ENCODE measurements at places on chromosomes 7 and 10.

- no peak for DNase-seq
Measured at GRCh38 chr10:86659161-86659691, 4.9 kb downstream of the OPN4 start.

- DNase-seq: no peak
Measured at GRCh38 chr10:43340619-43341018, 30.8 kb upstream of the FXYD4 start.

GRCh38 chr10:5449823-5450222 lies 37.5 kb downstream of the NET1 start:
- DNase-seq: no peak

DNA sequence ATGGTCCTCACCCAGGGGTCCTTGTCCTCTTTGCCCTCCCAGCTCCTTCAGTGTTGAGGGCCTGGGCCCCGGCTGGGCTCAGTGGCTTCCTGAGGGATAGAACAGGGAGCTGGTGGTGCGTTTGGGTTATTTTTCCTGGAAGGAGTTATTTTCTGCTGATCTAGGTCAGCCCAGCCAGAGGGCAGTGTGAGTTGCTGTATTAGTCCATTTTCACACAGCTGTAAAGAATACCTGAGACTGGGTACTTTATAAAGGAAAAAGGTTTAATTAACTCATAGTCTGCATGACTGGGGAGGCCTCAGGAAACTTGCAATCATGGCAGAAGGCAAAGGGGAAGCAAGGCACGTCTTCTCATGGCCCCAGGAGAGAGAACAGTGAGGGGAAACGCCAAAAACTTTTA lies 122.4 kb upstream of the PCBD1 start:
- DNase-seq: no peak

DNA sequence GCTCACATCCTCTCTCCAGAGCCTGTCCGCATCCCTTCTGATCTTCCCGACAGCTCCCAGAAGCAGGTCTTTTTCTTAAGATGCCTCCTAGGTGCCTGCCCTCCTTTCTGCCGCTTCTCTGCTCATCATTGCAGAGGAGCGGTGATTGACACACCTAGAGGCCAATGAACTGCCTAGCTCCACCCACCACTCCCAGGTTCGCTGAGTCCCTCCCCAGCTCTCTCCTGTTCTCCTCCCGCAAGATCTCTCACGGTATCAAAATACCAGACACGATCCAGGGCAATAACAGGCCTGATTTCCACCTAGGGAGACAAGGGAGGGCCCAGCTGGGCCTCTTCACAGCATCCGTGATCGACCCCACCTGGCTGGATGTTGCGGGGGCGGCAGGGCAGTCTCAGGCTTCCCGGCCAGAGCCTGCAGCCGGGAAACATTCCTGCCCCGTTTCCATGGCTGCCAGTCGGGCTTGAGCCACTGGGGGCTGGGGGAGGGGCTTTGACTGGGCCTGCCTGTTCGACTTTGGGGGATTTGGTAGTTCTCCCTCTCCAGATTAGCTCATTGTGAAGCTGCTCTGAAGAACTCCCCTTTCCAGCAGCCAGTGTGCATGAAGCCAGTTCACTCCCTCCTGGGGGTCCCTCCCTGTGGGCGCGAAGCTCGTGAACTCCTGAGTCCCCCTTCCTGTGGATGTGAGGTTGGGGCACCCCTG lies 373.5 kb downstream of the RPS24 start:
- DNase-seq: peak; percentile 76

- no peak for DNase-seq
Measured at GRCh38 chr7:14834456-14834855, 68.1 kb downstream of the DGKB start.

- no peak for DNase-seq
Measured at GRCh38 chr10:235915-236314, 100.7 kb downstream of the ZMYND11 start.

GRCh38 chr7:141456298-141456697 lies 94.9 kb upstream of the AGK start:
- DNase-seq: no peak

DNA sequence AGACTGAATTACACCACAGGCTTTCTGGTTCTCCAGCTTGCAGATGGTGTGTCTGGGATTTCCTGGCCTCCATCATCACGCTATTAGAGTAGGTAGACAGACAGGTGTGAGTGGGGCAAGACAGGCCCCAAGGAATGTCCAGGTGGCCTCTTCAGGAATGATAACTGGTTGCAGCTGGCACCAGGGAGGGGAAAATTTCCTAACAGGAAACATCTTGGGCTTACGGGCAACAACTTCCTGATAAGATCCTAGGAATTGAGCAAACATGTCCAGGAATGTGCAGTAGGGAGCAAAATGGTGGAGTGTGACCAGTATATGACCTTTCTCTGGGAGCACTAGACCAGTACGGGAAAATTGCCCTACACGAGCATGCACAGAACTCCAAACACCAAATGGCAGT lies 11.3 kb downstream of the XRCC2 start:
- no peak for DNase-seq

DNA sequence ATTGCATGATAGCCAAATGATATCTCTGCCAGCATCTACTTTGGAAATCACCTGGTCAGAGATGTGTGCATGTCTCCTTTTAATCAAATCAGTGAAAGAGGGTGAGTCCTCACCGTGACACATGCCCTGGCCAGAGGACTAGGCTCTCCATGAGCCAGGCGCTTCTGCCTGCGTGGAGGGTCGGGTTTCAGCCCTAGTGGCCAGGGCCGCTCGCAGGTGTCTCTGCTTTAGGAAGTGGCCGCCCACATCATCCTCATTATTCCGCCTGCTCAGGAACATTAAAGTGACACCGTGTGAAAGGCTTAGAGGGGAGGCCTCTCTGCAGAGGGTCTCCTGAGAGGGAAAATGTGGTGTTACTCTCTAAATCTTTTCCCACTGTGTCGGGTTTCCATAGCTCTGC lies 173.6 kb upstream of the PRKCQ start:
- no peak for DNase-seq

GRCh38 chr10:1301143-1301542 lies 245.0 kb downstream of the WDR37 start:
- no peak for DNase-seq

DNA sequence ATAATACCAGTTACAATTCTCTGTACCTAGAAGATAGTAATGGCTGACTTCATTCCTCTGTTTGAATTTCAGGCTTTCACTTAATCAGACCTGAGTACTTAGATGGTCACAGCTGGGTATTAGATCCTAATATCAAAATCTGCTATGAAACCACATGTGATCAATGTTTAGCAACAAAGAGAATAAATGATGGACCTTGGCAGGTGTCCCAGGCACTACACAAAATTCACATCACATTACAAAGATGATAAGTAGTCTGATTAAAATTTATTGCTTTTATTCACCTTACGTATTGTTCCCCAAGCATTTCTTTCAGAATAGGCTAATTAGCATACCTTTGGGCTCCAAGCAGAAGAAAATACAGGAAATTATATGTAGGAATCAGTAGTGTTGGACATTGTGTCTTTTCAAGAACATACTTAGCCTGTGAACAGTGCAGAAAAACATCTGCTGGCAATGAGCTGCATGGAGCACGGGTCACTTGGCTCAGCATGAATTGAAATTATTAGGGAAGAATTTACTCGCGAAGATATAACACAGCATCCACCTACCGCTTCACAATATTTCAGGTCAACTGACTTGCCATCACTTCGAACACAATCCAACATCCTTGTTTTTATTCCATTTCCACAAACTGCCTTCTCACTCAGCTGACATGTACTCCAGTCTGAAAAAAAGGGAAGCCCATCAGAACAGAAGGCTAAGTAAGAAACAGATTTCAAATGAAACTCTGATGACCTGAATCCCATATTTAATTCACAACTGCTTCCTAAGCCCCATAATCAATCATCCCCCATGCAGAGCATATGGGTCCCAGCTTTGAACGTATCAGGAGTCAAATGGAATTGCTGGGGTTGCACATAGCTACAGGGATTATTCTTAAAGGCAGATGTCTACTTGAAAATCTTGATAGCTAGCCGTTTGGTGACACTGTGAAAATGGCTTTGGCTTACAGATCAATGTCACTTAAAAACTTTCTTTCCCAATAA lies 421.0 kb downstream of the THSD7A start:
- DNase-seq: no peak

DNA sequence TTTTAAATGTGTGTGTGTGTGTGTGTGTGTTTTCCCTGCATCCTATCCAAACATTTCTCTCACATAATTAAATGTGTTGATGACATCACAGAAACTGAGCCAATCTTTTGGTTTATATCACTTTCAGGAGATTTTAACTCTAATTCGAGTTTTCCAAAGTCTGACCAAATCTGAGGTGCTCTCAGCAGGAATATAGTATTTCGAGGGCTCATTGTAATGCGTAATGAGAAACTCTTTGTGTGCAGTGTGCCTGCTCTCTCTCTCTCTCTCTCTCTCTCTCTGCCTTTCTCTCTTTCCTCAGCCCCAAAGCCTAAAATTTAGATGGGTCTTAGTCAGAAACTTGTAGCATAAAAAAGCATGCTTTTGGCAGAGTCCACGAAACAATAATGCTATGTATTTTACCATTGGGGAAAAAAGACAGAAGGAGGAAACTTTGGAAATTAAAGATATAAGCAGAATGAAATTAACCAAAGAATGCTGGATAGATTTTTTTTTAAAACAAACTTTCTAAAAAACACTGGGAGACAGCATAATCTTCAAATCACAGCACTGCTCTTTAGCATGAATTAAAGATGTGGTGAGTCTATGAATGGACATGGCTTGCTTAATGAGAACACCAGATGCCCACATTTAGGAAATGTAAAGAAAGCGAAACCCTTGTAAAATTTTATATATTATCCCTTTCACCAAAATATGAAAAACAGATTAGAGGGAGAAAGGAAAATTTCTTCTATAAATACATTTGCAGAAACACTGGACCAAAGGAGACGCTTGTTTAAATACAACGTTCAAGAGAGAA lies 206.8 kb upstream of the HABP2 start:
- DNase-seq: no peak

DNA sequence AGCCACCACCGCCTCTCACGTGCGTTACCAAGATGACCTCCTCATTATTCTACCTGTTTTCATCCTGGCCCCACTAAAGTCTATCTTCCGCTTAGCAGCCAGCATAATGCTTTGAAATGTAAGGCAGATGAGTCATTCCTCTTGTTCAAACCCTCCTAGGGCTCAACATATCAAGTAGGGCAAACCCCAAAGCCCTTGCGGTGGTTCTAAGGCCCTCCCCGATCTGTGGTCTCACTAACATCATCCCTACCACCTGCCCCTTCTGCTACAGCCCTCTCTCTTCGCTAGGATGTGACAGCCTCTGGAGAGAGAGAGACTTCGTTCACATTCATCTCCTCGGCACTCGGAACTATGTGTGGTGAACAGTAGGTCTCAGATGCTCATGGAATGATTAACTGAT lies 94.8 kb downstream of the SVIL start:
- no peak for DNase-seq

DNA sequence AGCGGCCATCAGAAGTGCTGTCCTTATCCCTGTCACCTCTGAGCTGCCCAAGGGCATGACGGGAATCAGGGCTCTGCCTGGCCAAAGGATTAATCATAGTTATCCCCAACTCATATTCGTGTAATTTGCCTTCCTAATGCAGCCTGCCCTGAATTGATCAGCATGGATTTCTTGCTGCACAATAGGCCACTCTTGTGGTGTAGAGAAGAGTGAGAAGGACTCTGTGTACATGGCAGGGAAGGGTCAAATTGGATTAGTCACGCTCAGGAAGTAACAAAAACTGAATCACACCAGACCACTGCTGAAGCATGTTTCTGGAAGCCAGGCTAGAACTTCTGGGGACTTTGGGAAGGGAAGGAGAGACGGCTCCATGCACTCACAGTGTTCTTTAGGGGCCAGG lies 227.0 kb downstream of the BUB3 start:
- no peak for DNase-seq

DNA sequence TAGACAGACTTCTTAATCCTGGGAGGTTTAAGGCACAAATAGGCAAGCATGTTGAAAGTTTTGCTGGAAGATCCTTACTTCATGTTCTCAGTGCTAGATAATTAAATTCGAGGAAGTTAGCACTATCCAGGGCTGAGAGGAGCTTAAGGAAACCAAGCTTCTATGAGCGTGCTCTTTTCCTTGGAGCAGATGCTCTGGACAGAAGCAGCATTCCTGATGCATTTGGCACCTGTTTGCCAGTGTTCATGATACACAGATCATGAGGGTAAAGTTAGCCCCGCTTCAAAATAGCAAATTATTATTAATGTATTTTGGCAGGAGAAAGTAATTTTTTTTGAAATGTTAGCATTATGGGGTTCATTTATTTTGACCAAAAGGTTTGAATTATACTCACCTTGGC lies 9.4 kb downstream of the HDAC9 start:
- no peak for DNase-seq

DNA sequence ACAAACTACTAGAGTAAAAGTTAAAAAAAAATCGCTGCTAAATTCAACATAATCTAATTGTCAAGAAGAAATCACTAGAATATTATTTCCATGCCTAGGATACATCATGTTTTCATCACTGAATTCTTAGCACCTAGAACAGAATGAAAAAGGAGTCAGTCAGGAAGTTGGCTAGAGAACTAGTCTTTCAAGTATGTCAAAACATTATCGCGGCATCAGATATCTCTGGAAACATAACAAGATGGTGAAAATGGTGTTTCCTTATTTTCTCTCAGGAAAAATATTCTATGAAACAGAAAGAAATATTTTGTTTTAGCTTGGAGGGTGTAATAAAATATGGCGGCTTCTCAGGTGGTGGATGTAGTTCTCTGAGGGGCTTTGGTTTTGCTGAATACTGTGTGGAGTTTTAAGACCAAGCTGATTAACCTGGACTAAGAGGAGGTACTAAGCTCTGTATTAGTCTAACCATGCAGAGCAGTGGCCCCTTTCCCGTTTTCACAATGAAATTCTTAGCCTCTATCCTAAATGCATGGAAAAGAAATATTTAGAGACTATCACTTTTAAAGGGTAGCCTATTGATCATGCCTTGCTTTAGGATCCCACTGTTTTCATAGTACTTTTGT lies 205.6 kb downstream of the MDFIC start:
- DNase-seq: no peak

GRCh38 chr10:110818311-110819256 lies 53.1 kb upstream of the PDCD4 start:
- no peak for DNase-seq

DNA sequence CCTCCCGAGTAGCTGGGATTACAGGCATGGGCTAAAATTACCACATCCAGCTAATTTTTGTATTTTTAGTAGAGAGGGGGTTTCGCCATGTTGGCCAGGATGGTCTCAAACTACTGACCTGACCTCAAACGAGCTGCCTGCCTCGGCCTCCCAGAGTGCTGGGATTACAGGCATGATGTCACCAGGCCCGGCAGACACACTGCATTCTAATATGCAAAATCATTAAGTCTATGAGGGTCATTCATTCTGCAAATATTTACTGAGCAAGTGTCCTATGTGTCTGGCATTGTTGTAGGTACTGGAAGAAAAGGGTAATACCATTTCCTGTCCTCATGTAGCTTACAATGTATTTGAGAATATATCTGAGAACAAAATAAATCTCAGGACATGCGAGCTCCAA lies 2.7 kb downstream of the PUS7 start:
- no peak for DNase-seq

- no peak for DNase-seq
Measured at GRCh38 chr10:83545901-83546391, 593.4 kb upstream of the GHITM start.

GRCh38 chr10:5555881-5556280 lies 31.1 kb downstream of the CALML3 start:
- no peak for DNase-seq

GRCh38 chr10:94402843-94403379 lies 570 bp downstream of the TBC1D12 start:
- peak; percentile 5 for DNase-seq

- DNase-seq: no peak
Measured at GRCh38 chr7:127290116-127290655, 37.4 kb upstream of the GRM8 start.
